ENCODE measurements at places on chromosomes 7 and 10. TPM values are rescaled to one million over a fixed set of nuclear protein-coding genes. Genes with fewer than 3 reads are reported as not detected.

GRCh38 chr7:38122501-38122900 is 55.5 kb upstream of the STARD3NL start:
- no peaks in the 10 kb centered on the region for H3K4me1 ChIP-seq
- H3K27me3 ChIP-seq, result no peaks in the 10 kb centered on the region
- H3K4me3 ChIP-seq, result no peak overlapping the region
- no peaks in the 10 kb centered on the region for H3K36me3 ChIP-seq

Gene LMOD2
- not detected for polyA plus RNA-seq

DNA sequence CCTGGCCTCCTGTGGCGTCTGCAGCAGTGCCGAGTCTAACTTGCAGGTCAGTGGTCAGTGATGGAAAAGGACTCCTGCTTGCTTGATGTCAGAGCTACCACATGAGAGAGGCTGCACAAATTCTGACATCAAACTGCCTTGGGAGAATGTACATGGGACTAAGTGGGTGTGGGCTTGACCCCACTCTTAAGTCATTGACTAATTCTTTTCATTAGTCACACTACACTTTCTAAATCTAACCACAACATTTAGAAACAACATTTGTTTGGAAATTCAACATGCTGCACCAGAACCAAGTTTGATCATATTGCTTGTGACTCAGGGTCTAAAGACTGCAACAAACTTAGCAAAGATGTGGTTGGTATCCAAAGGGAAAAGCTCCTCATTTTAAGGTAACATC is 24.4 kb upstream of the CDC14C start:
- no peaks in the 10 kb centered on the region for H3K36me3 ChIP-seq
- H3K27me3 ChIP-seq, result no peaks in the 10 kb centered on the region
- no peaks in the 10 kb centered on the region for H3K4me1 ChIP-seq
- H3K27ac ChIP-seq, result no peak overlapping the region
- no peak overlapping the region for H3K4me3 ChIP-seq

- H3K27me3 ChIP-seq, result no peaks in the 10 kb centered on the region
- H3K4me1 ChIP-seq, result no peaks in the 10 kb centered on the region
- H3K36me3 ChIP-seq, result no peaks in the 10 kb centered on the region
- DNase-seq, result no peak
- H3K27ac ChIP-seq, result no peak overlapping the region
These were observed 275.3 kb downstream of the NRG3 start for GRCh38 chr10:82150123-82150900.

DNA sequence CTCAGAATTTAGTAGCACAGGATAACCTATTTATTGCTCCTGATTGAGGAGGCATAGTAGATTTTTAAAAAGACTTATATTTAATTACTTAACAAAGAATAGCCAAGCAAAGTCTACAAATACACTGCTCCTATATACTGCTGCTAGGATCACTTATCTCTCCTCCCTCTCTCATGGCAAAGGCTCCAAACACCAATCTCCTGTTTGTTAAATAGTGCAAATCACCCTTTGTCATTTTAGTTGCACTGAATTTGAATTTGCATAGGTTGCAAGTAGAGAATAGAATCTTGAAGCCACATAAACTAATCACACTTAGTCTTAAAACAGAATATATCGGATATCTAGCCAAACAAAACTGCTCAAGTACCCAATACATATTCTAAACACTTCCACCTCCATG is 219.1 kb upstream of the LRRN3 start:
- no peaks in the 10 kb centered on the region for H3K4me1 ChIP-seq
- no peak for DNase-seq
- H3K27me3 ChIP-seq, result no peaks in the 10 kb centered on the region
- H3K4me3 ChIP-seq, result no peak overlapping the region

- H3K27ac ChIP-seq, result no peak overlapping the region
- no peak overlapping the region for H3K4me3 ChIP-seq
- no peaks in the 10 kb centered on the region for H3K27me3 ChIP-seq
- DNase-seq, result peak; percentile 74
- H3K36me3 ChIP-seq, result no peaks in the 10 kb centered on the region
These were observed 159.7 kb downstream of the GNAI1 start for GRCh38 chr7:80294346-80294745.

DNA sequence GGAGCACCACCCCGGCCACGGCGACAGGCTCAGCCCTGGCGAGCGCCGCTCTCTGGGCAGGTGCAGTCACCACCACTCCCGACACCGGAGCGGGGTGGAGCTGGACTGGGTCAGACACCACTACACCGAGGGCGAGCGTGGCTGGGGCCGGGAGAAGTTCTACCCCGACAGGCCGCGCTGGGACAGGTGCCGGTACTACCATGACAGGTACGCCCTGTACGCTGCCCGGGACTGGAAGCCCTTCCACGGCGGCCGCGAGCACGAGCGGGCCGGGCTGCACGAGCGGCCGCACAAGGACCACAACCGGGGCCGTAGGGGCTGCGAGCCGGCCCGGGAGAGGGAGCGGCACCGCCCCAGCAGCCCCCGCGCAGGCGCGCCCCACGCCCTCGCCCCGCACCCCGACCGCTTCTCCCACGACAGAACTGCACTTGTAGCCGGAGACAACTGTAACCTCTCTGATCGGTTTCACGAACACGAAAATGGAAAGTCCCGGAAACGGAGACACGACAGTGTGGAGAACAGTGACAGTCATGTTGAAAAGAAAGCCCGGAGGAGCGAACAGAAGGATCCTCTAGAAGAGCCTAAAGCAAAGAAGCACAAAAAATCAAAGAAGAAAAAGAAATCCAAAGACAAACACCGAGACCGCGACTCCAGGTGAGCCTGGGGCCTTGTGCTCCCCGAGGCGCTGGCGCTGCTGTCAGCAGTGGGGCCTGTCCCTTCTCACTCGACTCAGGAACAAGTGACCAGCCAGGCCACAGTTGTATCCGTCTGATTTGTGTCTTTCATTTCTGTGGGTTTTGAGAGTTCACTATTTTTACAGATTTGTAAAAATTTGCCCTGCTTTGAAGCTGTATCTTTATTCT is 117.7 kb downstream of the CYTH3 start:
- no peaks in the 10 kb centered on the region for H3K4me1 ChIP-seq
- no peak overlapping the region for H3K27ac ChIP-seq
- peaks cover 74% of the 10 kb centered on the region for H3K36me3 ChIP-seq
- H3K4me3 ChIP-seq, result no peak overlapping the region
- H3K27me3 ChIP-seq, result no peaks in the 10 kb centered on the region

Gene SUFU
- 10.0 TPM for polyA plus RNA-seq

All from IMR-90 (cell line).